H9 (cell line): ENCODE measurements at places on chromosomes 5 and 9.

DNA sequence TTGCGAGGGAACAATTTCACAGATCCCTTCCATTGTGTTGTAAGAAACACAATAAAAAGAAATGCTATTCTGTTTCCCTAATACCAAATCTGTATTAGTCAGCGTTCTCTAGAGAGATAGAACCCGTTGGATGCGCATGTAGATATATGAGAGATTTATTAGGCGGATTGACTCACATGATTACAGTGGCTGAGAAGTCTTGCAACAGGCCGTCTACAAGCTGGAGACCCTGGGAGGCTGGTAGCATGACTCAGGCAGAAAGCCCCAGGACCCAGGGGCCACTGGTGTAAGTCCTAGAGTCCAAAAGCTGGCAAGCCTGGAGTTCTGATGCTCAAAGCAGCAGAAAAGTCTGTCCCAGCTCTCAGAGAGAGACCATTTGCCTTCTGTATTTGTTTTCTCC, 18.4 kb upstream of the IL17B start:
- H3K36me3 ChIP-seq = no peaks in the 10 kb centered on the region; the same call in 2 of the 3 replicates
- no peak overlapping the region for H3K4me3 ChIP-seq
- no peaks in the 10 kb centered on the region for H3K4me1 ChIP-seq
- no peaks in the 10 kb centered on the region for H3K27me3 ChIP-seq
- H3K27ac ChIP-seq = no peak overlapping the region
- DNase-seq = no peak

DNA sequence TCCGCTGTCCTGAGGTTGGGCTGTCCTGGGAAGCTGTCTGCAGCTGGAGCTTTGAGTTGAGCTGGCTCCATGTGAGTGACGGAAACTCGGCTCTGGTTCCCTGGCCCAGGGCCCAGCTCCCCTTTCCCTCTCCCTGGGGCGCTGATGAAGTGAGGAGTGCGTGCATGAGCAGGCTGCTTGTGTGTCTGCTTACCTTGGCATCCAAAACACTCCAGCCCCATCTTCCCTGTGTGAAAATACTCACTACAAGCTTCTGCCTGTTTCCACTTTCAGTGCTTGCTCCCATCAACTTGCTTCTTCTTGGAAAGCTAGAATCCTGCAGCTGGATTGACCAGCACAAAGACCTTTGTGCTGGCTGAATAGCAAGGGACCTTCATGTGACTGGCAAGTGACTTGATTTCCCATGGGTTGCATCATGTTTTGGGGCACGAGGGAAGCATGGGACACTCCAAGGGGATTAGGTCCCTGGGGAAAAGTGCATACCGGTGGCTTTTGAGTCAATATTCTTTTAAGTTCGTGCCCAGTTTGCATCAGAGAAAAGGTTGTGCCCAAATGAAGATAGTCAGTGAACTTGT, 198.1 kb downstream of the GADD45G start:
- H3K36me3 ChIP-seq = no peaks in the 10 kb centered on the region
- H3K4me3 ChIP-seq = no peak overlapping the region
- peaks cover 7% of the 10 kb centered on the region; the same call in 1 of the 2 replicates for H3K4me1 ChIP-seq
- H3K27ac ChIP-seq = no peak overlapping the region
- no peak for DNase-seq

DNA sequence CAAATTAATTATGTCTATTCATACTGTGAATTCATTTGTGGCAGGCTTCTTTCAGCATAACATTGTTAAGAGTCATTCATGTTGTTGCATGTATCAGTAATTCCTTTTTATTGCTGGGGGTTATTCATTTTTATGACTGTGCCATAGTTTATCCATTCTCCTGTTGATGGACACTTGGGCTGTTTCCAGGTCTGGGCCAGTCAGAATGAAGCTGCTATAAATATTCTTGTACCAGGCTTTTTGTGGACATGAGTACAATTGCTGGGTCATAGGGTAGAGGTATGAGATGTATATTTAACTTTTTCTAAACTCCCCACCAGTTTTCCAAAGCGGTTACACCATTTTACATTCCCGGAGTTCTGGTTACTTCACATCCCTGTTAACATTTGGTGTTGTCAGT, 13.6 kb downstream of the PRPF4 start:
- no peak overlapping the region for H3K27ac ChIP-seq
- H3K4me1 ChIP-seq = no peaks in the 10 kb centered on the region

GRCh38 chr9:5857928-5858327, 25.0 kb upstream of the ERMP1 start:
- H3K27me3 ChIP-seq = no peaks in the 10 kb centered on the region
- H3K4me1 ChIP-seq = no peaks in the 10 kb centered on the region
- no peak overlapping the region for H3K4me3 ChIP-seq
- H3K27ac ChIP-seq = no peak overlapping the region
- no peaks in the 10 kb centered on the region for H3K36me3 ChIP-seq
- DNase-seq = no peak
